ENCODE measurements at places on chromosomes 16 and 17.

DNA sequence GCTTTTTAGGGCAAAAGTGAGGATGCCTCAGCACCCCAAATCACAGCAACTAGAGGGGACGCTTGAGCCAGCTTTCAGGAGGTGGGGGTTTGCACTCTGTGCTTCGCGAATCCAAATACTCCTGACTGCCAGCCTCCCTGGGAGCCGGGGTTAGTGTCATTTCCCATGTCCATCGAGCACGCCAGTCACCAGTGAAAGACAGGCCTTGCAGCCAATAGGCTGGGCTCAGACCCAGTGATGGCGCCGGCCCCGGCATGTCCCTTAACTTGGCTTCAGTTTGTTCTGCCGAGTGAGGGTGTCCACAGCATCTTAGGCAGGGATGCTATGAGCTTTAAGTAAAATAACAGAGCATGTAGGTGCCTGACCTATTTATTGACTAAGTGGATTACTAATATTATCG lies 50.9 kb upstream of the CDC42EP4 start:
- no peak for DNase-seq

- peak; percentile 54 for DNase-seq
These were observed 114.8 kb upstream of the NOL11 start for GRCh38 chr17:67602974-67603373.

GRCh38 chr17:16072031-16072430 lies 72.4 kb downstream of the TTC19 start:
- no peak for DNase-seq

GRCh38 chr17:40565769-40566409 lies 617 bp upstream of the CCR7 start:
- no peak for DNase-seq

DNA sequence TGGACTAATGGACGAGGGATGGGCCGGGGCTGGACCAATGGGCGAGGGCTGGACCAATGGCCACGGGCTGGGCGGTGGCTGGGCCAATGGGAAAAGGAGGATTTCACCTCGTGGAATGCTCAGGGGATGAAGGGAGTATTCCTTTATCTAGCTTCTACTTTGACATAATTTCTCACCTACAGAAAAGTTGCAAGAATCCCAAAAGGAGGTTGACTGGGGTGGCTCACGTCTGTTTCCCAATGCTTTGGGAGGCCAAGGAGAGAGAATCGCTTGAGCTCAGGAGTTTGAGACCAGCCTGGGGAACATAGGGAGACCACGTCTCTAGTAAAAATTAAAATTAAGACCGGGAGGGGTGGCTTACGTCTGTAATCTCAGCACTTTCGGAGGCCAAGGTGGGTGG lies 5.7 kb upstream of the FLYWCH1 start:
- DNase-seq: no peak

DNA sequence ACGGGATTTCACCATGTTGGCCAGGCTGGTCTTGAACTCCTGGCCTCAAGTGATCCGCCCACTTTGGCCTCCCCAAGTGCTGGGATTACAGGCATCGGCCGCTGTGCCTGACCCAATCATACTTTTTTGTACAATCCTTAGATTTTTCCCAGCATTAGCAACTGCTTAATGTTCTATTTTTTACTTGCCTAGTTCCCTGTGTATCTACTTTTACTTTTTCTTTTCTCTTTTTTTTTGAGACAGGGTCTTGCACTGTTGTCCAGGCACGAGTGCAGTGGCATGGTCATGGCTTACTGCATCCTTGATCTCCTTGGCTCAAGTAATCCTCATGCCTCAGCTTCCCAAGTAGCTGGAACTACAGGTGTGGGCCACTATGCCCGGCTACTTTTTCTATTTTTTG lies 9.5 kb downstream of the GRB2 start:
- no peak for DNase-seq

DNA sequence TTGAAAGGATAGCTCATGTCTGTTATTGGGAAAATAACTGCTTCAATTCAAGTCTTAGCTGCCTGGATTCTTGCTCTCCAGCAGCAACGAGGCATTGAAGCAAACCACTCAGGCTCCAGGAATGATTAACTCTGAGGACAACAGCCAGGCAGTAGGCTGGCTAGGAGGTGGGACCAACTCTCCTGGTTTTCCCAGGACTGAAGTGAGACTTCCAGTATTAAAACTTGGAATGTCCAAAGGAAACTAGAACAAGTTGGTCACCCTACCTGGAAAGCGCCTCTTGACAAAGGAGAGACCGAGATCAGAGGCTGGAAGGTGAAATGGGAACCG lies 100.7 kb downstream of the SALL1 start:
- DNase-seq: no peak

- DNase-seq: no peak
These were observed 20.4 kb downstream of the PRKCA start for GRCh38 chr17:66322764-66323163.

DNA sequence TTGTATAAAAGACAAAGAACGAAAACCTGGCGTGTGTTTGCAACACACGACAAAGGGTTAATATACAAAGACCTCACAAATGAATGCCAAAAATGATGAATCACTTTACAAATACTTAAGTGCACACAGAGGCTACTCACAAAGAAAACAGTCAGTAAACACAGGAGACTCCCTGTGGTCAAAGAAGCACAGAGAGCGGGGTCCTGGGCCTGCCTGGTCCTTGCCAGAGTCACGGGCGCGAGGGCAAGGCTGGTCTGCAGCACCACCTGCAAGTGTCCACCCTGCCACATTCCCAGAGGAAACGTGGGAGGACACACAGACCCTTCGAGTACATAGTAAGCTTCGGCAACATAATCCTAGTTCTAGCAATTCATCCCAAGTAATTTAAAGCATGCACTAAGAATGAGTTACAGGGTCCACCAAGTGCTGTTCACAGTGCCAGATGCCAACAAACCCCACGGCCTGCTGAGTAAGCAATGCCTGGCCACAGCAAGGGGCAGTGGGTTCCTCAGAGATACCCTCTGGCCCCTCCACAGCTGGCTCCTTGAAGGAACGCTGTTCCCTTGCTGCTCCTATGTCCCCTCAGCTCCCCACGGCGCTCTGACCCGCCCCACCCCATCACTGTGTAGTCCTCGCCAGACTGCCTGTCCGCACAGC lies 24.6 kb upstream of the FAAP100 start:
- DNase-seq: no peak

DNA sequence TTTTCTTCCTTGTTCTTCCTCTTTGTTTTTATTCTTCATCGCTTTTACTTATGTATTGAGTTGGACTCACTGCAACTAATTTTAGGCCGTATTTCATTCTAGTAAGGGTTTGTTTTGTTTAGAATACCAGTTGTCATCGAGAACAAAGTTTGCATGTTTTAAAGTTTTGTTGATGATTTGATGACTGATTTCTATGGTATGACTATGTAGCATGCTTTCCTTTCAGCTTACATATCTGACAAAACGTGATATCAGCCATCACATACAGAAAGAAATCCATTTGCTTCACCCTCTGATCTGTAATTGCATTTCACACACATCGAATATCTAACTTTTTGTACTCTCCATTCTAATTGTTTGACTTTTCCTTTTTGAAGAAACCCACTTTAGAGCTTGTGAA lies 4.0 kb downstream of the PRKCA start:
- no peak for DNase-seq

- no peak for DNase-seq
These were observed 183.2 kb downstream of the C16orf78 start for GRCh38 chr16:49556606-49557446.

DNA sequence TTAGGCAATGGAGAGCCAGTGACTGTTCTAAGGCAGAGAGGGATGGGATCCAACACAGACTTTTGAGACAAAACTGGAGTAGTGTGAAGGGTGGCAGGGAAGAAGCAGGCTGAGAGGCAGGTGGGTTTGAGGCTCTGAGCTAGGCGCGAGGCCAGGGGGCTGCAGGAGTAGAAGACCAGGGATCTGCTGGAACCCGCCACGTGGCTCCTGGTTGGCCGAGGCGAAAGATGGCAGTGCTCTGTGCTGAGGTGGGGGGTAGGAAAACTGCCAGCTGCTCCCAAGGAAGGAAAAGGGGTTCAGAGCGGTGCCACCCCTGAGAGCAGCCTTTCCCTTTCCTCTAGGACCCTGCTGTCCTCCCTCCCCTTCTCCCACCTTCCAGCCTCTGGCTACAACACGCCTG lies 5.6 kb downstream of the CD300LG start:
- no peak for DNase-seq

DNA sequence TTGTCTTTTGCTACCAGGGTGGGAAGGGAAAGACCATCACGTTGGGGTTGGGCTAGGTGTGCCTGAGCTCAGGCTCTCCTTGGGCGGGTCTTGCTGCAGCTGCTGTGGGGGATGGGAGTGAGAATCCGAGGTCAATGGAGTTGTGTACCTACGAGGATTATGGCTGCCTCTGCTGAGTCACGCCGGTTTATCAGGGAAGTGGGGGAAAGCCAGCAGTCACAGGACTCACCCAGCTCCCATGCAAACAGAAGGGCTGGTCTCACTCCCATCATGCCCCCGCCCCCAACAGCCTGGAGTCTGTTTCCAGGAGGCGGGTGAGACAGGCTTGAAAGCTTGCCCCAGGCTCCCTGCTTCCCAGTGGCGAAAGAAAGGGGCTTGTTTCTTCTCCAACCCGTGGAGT lies 1259.0 kb upstream of the GOT2 start:
- no peak for DNase-seq

DNA sequence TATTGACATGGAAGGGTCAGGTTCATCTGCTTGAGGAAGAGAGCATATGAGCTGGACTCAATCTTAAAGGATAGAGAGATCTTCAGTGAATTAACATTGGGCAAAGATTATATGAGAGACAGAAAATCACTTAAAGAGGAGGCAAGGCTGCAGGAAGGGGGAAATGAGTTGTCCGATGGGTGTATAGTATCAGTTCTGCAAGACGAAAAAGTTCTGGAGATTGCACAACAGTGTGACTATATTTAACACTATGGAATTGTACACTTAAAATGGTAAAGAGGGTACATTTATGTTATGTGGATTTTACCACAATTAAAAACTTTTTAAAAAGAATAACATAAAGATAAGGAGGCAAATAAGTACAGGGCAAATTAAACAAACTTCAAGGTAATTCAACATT lies 80.7 kb downstream of the HELZ start:
- DNase-seq: no peak
